GM23248 (cell line): ENCODE measurements at places on chromosomes 16 and 17.

GRCh38 chr16:53960050-53960812 is 256.3 kb downstream of the FTO start:
- H3K27me3 ChIP-seq = no peaks in the 10 kb centered on the region
- H3K36me3 ChIP-seq = no peaks in the 10 kb centered on the region
- no peak for DNase-seq

DNA sequence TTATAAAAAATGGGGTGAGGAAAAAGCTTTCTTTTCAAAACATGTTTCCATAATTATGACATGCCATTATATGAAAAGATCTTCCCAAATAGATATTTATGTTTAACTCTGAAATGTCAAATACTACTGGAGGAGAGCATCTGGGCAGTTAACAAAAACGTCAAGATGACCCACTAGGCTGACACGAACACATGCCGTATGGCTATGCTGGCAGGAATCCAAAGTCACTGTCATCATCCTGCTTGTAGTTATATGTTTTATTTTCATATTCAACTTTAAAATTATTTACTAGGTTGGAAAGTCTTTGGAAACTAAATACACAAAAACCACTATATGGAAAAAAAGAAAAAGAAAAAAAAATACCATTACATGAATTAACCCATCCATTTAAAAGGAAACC is 27.3 kb downstream of the ANKFY1 start:
- no peak overlapping the region for H3K27ac ChIP-seq
- H3K27me3 ChIP-seq = no peaks in the 10 kb centered on the region
- H3K4me3 ChIP-seq = no peak overlapping the region
- DNase-seq = no peak

GRCh38 chr16:27235938-27236245 is 32.6 kb downstream of the KDM8 start:
- H3K27me3 ChIP-seq = no peaks in the 10 kb centered on the region
- peaks cover 24% of the 10 kb centered on the region for H3K4me1 ChIP-seq
- peaks cover 3% of the 10 kb centered on the region; the same call in 1 of the 2 replicates for H3K36me3 ChIP-seq

DNA sequence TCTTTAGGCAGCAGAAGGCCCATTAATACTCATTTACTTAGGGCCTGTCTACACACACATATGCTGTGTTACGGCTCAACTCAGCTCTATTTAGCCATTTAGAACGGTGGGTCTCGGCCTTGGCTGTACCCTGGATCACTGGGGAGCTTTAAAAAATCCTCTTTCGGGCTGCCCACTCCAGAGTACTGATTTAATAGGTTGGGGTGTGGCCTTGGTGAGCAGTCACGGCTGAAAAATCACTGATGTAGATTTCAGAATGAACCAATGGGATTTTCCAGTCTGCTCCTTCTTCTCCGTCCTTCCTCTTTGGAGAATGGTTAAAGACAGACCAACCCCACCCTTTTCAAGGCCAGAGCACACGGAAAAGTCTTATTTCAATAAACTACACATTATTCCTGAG is 223.5 kb downstream of the CCDC182 start:
- no peak overlapping the region for H3K4me3 ChIP-seq
- no peaks in the 10 kb centered on the region for H3K27me3 ChIP-seq
- H3K36me3 ChIP-seq = no peaks in the 10 kb centered on the region
- H3K4me1 ChIP-seq = peaks cover 27% of the 10 kb centered on the region

- no peaks in the 10 kb centered on the region for H3K27me3 ChIP-seq
- no peak overlapping the region for H3K27ac ChIP-seq
Measured at GRCh38 chr17:34391241-34391640, 28.2 kb upstream of the CCL1 start.
